ENCODE measurements at places on chromosomes 4 and X. TPM values are rescaled to one million over a fixed set of nuclear protein-coding genes. Genes with fewer than 3 reads are reported as not detected.

DNA sequence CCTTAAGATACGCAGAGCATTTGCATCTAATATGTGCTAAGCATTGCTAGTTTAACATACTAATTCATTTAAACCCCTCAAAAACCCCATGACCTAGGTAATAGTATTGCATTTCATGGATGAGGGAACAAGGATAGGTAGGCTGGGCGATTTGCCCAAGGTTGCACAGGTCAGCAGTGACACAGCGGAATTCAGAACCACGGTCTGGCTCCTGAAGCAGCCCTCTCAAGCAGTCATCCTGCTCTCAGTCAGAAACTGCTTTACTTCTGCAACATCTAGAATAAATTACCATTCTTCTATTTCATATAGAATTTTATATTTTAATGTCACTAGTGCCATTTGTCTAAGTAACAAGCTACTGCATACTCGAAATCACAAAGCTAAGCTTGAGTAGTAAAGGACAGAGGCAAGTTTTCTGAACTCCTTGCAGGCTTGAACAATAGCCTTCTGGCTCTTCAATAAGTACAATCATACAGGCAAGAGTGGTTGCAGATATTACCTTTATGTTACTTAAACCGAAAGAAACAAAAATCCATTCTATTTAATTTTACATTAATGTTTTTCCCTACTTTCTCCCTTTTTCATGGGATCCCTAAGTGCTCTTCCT lies 555 bp upstream of the SPP1 start:
- H3K36me3 ChIP-seq, result no peaks in the 10 kb centered on the region
- H3K4me1 ChIP-seq, result peaks cover 5% of the 10 kb centered on the region
- H3K4me3 ChIP-seq, result no peak overlapping the region

The CFAP99 gene
- not detected for total RNA-seq

- H3K4me1 ChIP-seq, result no peaks in the 10 kb centered on the region
- H3K36me3 ChIP-seq, result no peaks in the 10 kb centered on the region
- no peak overlapping the region for H3K27ac ChIP-seq
- no peak for DNase-seq
- no peak overlapping the region for H3K4me3 ChIP-seq
- H3K27me3 ChIP-seq, result no peaks in the 10 kb centered on the region
Measured at GRCh38 chr4:52552778-52553177, 106.3 kb downstream of the USP46 start.

GRCh38 chr4:11416071-11416766 lies 12.5 kb downstream of the HS3ST1 start:
- no peak overlapping the region for H3K27ac ChIP-seq
- H3K4me1 ChIP-seq, result no peaks in the 10 kb centered on the region
- H3K4me3 ChIP-seq, result no peak overlapping the region

GRCh38 chr4:152937336-152938236 lies 1.5 kb downstream of the FHDC1 start:
- peak overlapping the region; percentile 43 for H3K4me3 ChIP-seq
- peaks cover 41% of the 10 kb centered on the region for H3K27me3 ChIP-seq
- peaks cover 31% of the 10 kb centered on the region for H3K4me1 ChIP-seq

The SYN1 gene
- 1.4 TPM for total RNA-seq

Data from sigmoid colon (tissue), 7 donors.